Renal cortex interstitium (tissue), 15 donors: ENCODE measurements at places on chromosomes 4 and X.

DNA sequence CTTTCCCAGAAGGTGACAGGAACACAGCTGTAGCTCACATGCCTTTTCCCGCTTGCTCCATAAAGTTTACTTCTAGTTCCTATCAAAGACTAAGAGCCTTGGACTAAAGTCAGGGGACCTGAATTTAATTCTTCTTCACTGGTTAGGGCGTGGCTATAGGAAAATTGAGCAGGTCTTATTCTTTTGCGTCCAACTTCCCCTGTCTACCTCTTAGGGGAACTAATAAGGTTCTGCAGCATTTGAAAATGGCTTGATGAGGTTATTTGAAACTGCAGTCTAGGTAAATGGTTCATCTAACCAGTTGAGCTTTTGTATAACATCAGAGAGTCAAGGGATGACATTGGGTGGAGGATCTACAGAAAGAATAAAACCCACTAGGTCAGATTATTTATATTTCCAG, 2.6 kb downstream of the ARHGAP10 start:
- DNase-seq, result no peak

DNA sequence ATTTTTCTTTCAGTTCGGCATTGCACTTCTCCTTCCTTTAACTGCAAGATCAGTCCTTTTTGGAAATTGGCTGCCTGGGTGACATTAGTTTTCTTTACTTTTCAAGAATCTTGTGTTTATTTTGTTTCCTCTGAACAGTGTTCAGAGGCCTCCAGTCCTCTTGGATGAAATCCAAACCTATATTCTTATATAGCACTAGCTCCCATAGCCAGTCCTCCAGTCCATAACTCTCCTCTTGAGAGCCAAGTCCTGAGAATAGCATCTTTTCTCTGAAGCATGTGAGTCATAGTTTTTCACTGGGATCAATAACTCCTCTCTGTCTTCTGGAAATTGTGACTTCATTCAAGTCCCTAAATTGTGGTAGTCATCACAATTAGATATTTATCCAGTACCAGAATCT, 357.5 kb downstream of the RAPGEF2 start:
- no peak for DNase-seq

DNA sequence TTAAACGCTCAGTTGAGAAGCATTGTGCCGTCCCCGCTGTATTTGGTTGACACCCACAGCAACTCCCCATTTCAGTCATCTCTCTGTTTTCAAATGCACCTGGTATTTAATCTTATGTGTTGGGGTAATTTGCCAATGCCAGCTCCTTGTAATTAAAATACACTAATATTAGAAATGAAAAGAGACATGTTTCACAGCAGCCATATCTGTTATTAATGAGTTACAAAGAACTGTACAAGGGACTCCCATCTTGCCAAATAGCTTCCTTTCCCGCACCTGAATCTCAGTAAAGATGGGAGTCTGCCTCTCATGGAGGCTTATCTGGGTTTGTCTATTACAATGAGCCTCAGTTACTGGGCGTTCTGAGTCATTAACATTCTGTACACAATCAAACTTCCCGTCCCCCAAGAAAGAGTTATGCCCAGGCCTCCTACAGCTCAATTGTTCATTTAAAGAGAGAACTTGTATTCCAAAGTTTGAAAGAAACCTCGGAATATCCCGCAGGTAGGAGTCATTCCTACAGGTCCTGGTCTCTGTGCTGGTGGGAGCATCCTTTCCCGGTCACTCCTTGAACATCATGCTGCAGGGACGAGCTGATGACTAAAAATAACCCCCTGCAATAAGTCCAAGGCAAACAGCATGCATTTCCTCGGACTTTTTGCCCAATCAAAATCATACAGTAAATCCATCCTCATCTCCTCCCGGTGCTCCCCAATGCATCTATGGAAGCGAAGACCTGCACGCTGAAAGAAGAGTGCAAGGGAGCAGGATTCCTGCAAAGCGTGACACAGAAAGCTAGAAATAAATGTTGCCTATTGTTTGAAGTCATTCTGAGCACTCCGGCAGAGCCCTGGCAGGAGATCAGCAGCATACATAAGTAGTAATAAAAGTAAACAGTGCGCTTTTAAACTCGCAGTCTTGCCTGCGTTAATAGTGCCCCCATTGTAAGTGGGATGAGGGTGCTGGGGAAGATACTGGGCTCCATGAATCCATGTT, 926 bp downstream of the NDP start:
- no peak for DNase-seq

GRCh38 chr4:103303011-103303410, 104.9 kb upstream of the CENPE start:
- DNase-seq, result no peak

DNA sequence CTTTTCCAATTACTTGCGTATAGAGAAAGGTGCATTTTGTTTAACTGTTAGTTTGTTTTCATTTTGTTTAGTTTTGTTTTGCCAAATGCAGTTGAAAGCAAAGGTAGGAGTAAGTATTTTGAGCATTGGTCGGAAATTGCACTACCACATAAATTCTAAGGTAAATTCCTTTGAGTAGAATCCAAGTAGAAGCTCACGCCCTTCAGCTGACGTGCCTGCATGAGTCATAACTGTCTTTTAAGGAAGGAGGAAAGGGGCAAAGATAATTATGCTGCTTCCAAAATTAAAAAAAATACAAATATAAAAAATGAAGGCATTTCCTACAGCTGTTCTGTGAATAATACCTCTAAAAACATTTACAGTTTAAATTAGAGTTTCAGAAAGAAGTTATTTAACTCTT, 110.2 kb upstream of the MYOZ2 start:
- DNase-seq, result no peak

DNA sequence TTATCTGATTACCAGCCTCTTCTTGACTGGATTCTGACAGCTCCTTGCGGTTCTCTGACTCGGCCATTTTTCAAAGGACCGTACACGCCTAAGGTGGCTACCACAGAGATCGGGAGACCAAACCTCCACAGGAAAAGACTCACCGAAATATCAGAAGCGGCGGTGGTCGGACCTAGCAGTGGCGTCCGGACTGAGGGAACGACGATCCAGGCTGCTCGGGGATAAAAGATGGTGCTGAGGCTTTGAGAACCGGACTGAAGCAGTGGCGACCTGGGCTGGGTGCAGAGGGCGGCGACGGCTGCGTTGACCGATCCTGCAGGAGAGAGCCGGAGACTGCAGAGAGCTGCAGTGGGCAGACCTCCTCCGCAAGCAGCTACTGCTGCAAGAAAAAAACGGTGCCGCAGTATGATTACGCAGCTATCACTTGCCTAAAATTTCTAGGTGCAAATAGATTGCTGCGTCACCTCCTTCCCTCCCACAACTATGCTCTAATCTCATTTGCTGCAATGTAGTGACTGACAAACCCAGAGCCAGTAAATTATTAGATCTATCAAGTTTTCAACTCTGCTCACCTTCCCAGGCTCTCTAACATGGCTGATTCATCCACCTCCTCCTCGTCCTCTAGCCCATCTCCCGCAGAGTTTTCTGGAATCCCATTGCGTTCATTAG, at the start of gene NAP1L2:
NAP1L2 (minus strand) TSS at position 426 of the 669 bp plus-strand sequence; CDS start at position 67, 359 bp downstream.
- peak; percentile 4 for DNase-seq

- DNase-seq, result peak; percentile 59
These were observed 228.9 kb upstream of the TTC29 start for GRCh38 chr4:147174591-147174990.

DNA sequence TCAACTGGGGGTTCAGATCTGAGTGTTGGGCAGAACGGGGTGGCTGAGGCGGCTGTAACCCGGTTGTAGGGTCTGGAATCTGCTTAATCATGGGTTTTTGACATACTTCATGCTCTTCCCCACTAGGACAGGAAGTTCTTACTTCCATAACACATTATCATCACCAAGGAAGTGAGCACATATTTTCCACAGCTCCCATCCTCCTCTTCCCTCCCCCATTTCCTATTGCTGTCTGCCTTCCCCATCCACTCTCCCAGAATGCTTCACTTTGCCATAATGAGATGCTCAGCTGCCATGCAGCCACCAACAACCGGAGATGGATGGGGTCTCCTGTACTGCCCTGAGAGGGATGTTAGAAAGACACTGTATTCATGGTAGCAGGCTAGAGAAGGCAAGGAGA, 6.4 kb upstream of the DCUN1D4 start:
- DNase-seq, result no peak

DNA sequence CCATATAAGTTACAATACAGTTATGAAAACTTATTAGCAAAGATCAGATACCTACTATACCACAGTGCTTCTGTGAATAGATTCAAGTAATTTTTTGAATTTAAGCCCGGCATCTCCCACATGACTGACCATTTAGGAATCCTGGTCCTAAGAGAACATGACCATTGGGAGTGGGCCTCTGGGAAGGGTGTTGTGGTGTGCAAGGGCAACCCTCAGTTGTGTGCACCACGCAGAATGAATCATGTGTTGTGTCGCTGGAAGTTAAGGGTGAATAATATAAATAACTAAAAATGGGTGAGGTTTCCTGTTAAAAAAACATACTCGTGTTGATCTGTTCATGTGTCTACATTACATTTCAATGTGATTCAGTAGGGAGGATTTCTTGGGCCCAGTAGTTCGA, 15.5 kb downstream of the CPE start:
- DNase-seq, result no peak

DNA sequence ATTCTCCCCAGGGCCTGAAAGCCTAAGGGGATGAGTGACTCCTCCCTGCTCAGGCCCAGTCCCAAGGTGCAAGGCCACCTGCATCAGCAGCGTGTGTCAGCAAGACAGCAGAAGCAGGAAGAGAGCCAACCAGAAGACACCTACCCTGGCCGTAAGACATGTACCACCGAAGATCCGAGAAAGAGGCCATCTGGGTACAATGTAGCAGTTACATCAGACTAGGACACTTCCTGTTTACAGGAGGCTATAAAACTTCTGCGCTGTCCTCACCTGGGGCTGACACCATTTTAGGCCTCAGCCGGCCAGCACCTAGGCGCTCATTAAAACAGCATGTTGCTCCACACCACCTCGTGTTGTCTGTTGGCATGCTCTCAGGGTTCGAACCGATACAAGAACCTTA, 19.1 kb upstream of the HERC6 start:
- DNase-seq, result no peak

DNA sequence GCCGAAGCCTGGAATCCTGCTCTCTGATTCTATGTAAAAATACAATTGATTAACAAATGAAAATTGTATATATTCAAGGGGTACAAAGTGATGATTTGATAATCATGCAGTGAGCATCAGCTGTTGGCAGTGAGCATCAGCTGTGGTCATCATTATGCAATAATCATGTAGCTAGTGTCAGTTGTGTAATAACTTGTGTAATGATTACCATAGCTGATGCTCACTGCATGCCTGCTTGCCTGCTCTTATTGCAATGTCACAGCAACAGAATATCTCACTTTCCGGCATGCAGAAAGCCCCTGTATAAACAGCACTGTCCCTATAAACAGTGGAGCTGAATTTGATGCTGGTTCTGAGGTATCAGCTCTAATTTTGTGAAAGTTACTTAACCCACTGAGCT, 46.8 kb downstream of the SULT1B1 start:
- no peak for DNase-seq

DNA sequence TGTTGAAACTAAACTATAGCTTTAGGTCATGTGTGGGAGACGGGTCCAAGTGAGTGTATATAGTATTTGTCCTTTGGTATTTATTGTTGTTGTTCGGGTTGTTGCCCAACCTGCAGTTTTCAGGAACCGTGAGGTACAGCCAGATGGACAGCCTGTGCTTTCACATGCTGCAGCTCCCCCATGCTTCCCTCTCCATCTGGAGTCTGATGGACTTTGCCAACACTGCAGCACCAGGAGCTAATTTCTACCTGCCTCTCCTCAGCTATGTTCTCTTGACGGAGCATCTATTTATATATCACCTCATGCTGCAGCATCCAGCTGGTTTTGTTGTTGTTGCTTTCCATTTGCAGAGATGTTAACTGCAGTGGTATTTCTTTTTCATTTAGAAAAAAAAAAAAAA, 80.1 kb downstream of the TLL1 start:
- no peak for DNase-seq

DNA sequence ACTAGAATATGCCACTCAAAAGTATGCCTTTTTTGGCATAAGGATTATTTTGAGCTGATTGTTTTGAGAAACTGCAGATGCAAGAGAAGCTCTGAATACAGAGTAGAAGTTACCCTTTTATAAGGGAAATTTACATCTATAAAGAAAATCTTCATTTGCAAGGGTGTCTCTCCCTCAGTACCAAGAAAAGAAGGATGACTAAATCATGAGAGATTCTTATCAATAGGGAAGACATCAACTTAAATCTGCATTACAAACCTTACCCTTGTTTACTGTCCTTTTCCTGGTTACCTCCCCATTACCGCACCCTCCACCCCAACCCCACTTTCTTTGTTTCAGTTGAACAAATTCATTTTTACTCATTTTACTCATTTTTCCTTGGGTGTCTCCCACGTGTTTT, 62.5 kb downstream of the RLIM start:
- no peak for DNase-seq

DNA sequence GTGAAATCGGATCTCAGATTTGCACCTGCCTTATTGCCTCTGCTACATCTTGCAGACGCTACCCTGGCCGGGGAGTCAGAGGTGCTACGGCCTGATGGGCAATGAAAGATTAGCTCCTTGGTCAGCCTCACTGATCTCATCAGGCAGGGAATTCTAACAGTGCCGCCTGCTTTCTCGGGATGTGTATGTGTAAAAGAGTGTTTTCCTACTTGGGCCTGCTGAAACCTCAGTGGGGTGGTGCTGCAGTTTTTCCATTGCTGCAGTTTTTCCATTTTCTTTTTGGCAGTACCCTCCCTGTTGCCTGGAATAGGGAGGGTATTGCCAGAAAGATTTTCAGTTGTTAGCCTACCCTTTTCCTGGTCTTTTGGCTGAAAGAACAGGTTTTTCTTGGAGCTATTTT, 117.5 kb downstream of the CDKL5 start:
- no peak for DNase-seq

- peak; percentile 6 for DNase-seq
These were observed 48.5 kb upstream of the ARMCX2 start for GRCh38 chrX:101708163-101708562.

GRCh38 chr4:158814636-158815330, 46.0 kb downstream of the FNIP2 start:
- DNase-seq, result no peak

GRCh38 chrX:42090395-42090794, 167.0 kb upstream of the CASK start:
- DNase-seq, result no peak

DNA sequence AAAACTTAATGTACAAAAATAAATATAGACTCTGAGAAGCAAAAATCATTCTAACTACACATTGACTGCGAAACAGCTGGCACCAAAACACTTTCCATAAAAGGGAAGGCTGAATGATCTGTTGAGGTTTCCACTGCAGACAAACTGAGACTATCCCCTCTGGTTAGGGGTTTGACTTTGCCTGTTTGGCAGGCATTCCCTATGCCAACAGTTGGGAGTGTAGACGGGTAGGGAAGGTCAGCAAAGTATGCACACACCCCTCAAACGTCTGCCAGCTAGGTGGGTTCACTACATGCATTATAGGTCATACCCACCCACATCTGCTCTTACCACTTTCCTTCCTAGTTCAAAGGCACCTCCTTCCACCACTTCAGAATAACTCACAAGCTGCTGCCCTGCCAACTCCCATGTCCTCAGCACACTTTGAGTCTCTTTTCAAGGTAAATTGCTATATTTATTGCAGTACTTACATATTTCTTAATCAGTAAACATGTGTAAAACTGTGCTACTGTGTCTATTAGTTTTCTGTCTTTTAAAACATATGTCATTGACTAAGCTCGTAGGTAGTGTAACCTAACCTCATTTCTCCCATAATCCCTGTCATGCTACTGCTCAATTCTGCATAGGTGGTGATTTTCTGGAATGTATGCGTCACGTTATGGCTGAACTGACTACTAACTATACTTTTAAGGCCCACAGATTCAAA, 12.4 kb downstream of the CTSO start:
- no peak for DNase-seq

- no peak for DNase-seq
These were observed 57.4 kb downstream of the VEGFC start for GRCh38 chr4:176735300-176735699.
